ENCODE measurements at places on chromosomes 2 and 18.

DNA sequence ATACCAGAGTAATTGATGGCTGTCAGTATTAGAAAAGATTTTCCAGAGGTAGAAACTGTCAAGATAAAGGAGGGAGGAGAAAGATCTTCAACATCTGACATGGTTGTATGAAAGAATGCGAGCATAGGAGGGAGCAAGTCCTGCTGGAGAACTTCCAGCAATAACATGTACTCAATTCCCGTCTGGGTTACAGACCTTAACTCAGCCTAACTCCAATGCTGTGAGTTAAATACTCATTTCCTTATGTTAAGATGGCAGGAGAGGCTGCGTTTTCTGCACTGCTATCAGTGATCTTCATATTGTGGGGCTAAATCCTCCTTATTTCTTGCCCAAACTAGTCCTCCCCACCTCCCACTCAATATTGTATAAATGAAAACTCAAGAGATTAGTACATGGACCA, 6.7 kb upstream of the CERS6 start:
- no peak for DNase-seq

DNA sequence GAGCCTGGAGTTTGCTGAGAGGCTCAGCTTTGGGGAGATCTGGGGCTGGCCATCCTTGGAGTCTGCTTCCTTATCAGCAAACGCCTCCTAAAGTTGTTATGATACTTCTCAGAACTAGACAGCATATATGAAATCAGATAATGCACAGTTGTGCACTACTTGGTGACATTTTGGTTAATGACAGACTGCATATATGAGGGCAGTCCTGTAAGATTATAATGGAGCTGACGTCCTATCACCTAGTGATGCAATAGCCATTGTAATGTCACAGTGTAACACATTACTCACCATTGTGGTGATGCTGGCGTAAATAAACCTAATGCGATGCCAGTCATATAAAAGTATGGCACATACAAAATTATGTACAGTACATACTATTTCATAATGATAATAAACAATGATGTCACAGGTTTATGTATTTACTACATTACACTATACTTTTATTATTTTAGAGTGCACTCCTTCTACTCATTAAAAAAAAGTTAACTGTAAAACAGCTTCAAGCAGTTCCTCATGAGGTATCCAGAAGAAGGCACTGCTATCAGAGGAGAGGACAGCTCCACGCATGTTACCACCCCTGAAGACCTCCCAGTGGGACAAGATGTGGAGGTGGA, 298.1 kb upstream of the REV1 start:
- no peak for DNase-seq

DNA sequence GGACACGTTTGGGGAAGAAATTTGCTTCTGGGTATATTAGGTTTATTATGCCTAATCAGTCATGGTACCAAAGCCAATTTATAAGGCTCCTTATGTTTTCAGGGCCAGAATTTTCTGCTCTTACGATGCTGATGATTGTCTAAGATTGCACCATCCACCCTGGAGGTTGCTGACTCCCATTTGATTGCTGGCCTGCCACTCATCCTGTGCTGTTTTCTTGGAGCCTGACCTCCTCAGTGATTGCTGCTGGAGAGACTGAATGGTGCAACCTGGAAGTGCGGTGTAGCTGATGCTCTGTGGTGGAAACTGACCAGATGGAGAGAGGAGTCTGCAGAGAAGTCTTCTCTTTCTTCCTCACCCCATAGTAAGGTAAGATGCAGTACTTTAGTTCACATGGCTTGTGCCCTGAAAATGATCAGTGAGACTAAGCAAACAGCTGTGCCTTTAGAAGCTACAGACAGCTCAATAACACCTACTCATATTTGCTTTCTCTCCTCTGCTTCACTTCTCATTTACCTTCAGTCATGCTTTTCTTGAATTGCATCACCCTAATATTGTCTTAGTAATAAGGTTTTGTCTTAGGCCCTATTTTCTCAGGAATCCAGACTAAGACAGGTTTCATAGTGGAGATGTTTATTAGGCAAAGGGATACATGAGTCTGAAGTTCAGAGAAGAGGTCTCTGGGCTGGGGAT, 17.4 kb downstream of the ZNF24 start:
- no peak for DNase-seq

DNA sequence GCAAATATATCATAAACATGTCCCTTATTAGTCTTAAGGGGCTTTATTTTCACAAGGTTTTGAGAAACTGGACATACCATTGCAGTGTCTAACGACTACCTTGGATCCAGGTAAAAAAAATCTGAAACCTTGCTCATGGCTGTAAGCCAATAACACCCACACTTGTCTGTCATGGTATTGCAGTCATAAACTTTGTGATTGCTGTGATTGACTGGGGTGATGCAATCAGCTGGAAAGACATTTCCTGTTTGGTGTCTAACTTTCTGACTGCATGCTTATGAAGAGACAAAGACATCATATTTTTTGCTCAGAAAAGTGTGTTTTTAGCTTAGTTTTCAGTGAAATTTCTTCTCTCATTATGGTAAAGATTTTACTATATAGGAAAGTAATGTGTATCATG, 635.0 kb downstream of the TSN start:
- DNase-seq, result no peak

- DNase-seq, result no peak
These were observed 731 bp downstream of the RAB10 start for GRCh38 chr2:26034637-26034992.

DNA sequence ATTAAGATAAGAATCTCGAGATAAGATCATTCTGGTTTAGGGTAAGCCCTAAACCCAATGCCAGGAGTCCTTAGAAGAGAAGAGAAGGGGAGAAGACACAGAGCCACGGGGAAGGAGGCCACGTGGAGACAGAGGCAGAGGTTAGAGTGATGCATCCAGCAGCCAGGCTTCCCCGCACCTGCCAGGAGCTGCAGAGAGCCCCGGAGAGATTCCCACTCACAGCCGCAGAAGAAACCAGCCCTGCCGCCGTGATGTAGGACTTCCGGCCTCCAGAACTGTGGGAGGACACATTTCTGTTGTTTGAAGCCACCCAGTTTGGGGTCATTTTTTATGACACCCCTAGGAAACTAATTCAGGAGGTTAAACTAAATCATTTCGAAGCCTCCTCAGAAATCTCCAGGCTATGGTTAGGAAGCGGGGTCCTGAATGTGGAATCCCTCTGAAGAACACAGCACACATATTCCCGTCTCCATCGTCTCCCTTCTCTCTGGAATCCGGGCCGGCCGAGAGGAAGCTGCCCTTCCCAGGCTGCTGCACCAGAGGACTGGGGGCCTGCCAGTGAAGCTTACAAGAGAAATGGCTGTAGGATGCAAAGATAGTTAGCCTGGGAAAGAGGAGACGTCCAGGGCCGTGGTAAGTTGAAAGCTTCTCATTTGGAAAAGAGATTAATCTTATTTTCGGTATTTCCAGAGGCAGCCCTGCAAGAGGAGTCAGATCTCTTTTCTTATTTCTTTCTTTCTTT, 156.6 kb downstream of the TWIST2 start:
- DNase-seq, result no peak

GRCh38 chr2:82275599-82275998, 1971.0 kb upstream of the LRRTM1 start:
- DNase-seq, result no peak

DNA sequence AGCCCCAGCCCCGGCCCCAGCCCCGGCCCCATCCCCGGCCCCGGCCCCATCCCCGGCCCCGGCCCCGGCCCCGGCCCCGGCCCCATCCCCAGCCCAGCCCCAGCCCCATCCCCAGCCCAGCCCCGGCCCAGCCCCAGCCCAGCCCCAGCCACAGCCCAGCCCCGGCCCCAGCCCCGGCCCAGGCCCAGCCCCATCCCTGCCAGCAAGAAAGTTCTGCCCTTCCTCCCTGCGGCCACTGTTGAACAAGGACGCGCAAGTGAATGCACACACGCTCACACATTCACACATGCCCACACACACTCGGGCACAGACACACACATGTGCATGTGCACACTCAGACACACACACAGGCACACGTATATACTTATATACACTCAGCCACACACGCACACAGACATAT, 287.0 kb downstream of the NDUFA10 start:
- DNase-seq, result no peak

GRCh38 chr18:55228191-55228590, 268.9 kb upstream of the CCDC68 start:
- DNase-seq, result no peak

- no peak for DNase-seq
These were observed 257.9 kb upstream of the ATP5MC3 start for GRCh38 chr2:175439416-175439815.

GRCh38 chr18:35193316-35193715, 47.5 kb upstream of the ZNF397 start:
- no peak for DNase-seq

GRCh38 chr2:39865751-39866150, 86.7 kb upstream of the THUMPD2 start:
- no peak for DNase-seq

GRCh38 chr2:105330681-105331375, 1.3 kb upstream of the TGFBRAP1 start:
- DNase-seq, result no peak

GRCh38 chr2:233849607-233850271, 4.6 kb downstream of the HJURP start:
- no peak for DNase-seq

Measured in activated CD4-positive, alpha-beta T cell treated with anti-CD3 and anti-CD28 coated beads, Interleukin-2, amount 50 U/mL, for 4 hours (primary cell).